Epithelial cell of esophagus (primary cell): ENCODE measurements at places on chromosomes 7 and 10.

DNA sequence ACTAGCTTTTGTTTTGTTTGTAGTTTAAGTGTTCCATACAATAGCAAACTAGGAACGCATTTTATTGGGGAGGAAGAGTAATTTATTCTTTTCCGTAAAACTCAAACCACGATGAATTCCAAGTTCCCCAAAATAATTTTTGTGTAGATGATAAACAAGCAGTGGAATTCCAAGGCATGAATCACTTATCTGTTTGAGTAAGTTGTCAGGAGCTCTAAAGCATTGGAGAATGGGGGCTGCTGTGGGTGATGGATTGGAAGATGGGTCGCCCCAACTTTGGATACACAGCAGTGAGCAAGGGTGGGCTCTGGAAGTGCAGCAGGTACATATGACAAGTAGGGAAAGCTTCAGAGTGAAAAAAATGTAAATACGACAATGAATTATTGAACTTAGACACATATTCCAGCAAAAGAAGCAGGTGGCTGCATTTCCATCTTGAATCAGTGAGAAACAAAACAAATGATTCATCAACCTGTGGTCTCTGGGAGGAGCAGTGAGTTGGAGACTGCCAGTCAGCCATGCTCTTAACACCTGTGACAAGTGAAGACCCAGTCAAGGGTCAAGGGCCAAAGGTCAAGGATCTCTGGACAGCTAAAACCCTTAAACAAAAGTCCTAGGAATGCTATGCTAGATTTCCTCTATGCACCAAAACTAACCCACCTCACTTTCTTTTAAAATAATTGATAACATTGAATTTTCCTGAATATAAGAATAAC, 34.2 kb upstream of the ADRB1 start:
- DNase-seq, result no peak

DNA sequence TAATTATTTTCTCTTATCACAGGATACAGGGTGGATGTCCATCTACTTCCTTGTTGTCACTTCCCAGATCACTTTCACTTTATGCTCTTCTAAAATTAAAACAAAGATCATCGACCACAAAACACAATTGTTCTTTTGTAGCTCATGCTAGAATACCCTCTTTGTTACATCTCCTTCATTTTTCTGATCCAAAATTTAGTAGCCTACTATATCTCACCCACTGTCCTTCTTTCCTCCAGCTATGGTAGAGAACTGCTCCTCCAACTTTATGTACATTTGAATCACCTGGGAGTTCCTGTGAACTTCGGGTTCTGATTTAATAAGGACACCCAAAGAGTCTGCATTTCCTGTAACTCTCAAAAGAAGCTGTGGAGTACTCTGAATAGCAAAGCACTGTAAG, 1.2 kb upstream of the AHR start:
- no peak for DNase-seq

- DNase-seq, result no peak
Observed at GRCh38 chr7:102270178-102270887, 16.3 kb upstream of the SH2B2 start.

- DNase-seq, result peak; percentile 22
Observed at GRCh38 chr7:79502151-79502550, 48.7 kb upstream of the MAGI2 start.

- peak; percentile 42 for DNase-seq
Observed at GRCh38 chr7:139181404-139181803, 49.6 kb upstream of the UBN2 start.
